ENCODE measurements at places on chromosomes 4 and X. TPM values are rescaled to one million over a fixed set of nuclear protein-coding genes. Genes with fewer than 3 reads are reported as not detected.

GRCh38 chr4:99463566-99463965, 28.4 kb upstream of the ADH7 start:
- no peak overlapping the region for H3K4me3 ChIP-seq
- peaks cover 11% of the 10 kb centered on the region for H3K27me3 ChIP-seq
- H3K36me3 ChIP-seq = no peaks in the 10 kb centered on the region

DNA sequence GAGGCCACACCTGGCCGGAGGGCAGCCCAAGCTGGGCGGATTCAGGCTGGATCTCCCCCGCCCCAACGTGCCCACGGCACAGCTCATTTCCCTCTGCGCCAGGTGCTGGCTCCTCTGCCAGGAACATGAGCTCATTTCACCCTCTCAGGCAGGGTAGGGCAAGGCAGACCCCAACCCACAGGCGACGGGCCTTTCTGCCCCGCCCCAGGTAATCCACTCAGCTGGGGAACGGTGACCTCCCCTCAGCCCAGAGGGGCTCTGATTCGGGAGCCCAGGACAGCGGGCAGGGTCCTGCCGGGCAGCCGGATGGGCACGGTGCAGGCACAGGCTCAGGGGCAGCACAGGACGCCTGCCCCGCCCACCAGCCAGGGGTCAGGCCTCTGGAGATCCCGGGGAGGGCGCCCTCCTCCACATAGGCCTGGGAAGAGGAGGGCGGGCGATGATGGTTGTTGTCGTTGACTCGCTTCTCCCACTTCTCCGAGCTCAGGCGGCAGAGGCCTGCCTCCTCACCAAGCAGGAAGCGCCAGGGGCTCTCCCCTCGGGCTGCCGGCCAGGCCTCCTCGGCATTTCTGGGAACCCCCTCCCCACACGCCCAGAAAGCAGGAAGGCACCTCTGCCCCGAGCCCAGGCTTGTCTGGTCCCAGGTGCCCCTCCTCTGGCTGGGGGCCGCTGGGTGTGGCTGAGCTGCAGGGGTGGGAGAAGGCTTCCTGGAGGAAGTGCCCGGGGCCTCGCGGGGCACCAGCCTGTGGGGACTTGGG, 31.1 kb downstream of the TACC3 start:
- H3K27me3 ChIP-seq = peaks cover 4% of the 10 kb centered on the region
- H3K27ac ChIP-seq = peak overlapping the region; percentile 11
- peaks cover 4% of the 10 kb centered on the region for H3K4me1 ChIP-seq
- no peaks in the 10 kb centered on the region for H3K36me3 ChIP-seq
- DNase-seq = peak; percentile 81

GRCh38 chr4:174375422-174375821, 91.7 kb downstream of the CEP44 start:
- no peak overlapping the region for H3K4me3 ChIP-seq
- no peaks in the 10 kb centered on the region for H3K36me3 ChIP-seq
- H3K27ac ChIP-seq = no peak overlapping the region
- H3K27me3 ChIP-seq = no peaks in the 10 kb centered on the region

Gene VCX3A
- not detected for total RNA-seq

Gene TECRL
- total RNA-seq = not detected

- no peaks in the 10 kb centered on the region for H3K36me3 ChIP-seq
- H3K27me3 ChIP-seq = no peaks in the 10 kb centered on the region
- no peak overlapping the region for H3K4me3 ChIP-seq
- no peak for DNase-seq
- H3K4me1 ChIP-seq = no peaks in the 10 kb centered on the region
Measured at GRCh38 chrX:55841962-55842752, 124.6 kb downstream of the RRAGB start.

Gene ODAM
- total RNA-seq = not detected

GRCh38 chr4:114606245-114606644, 7.6 kb downstream of the UGT8 start:
- peaks cover 1% of the 10 kb centered on the region for H3K27me3 ChIP-seq
- no peaks in the 10 kb centered on the region for H3K4me1 ChIP-seq
- no peak overlapping the region for H3K27ac ChIP-seq
- DNase-seq = no peak

- H3K4me1 ChIP-seq = no peaks in the 10 kb centered on the region
- peaks cover 6% of the 10 kb centered on the region for H3K36me3 ChIP-seq
- no peak overlapping the region for H3K27ac ChIP-seq
- no peak for DNase-seq
- no peak overlapping the region for H3K4me3 ChIP-seq
- H3K27me3 ChIP-seq = no peaks in the 10 kb centered on the region
Measured at GRCh38 chr4:88043001-88043400, 35.6 kb downstream of the PKD2 start.

GRCh38 chr4:81062001-81062400, 31.5 kb downstream of the BMP3 start:
- H3K36me3 ChIP-seq = no peaks in the 10 kb centered on the region
- no peak overlapping the region for H3K27ac ChIP-seq
- no peak for DNase-seq
- peaks cover 20% of the 10 kb centered on the region for H3K27me3 ChIP-seq
- no peak overlapping the region for H3K4me3 ChIP-seq

DNA sequence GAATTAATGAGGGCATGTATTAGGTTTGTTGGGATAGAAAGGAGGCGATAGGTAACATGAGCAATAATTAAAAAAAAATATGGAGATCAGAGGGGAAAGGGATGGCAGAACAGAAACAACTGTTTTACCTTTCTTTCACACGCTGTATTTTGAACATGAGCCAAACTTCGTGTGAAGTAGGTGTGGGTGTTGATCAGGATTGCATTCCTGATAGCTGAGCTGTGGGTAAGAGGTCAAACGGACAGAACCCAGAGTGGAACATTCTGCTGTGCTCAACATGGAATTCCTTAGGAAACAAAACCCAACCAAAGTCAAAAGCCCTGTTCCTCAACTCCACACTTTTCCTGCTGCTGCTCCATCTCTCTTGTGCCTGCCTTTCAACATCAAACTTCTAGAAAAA, 162.5 kb upstream of the CASK start:
- DNase-seq = no peak
- H3K36me3 ChIP-seq = no peaks in the 10 kb centered on the region
- no peak overlapping the region for H3K4me3 ChIP-seq
- peaks cover 13% of the 10 kb centered on the region for H3K4me1 ChIP-seq
- H3K27ac ChIP-seq = no peak overlapping the region

DNA sequence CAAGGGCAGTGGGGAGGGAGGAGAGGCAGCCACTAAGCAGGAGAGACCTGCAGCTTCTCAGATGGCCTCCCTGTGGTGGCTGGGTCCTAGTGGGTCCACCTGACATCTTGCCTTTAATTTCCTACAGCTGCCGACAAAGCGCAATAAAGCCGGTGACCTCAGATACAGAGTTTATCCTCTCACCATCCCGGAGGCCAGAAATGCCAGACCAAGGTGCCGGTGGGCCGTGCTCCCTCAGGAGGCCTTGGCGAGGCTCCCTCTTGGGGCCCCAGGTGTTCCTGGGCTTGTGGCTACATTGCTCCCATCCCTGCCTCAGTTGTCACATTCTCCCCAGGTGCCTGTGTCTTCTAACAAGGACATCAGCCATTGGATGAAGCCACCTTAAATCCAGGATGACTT, 103.0 kb downstream of the ADRA2C start:
- no peaks in the 10 kb centered on the region for H3K36me3 ChIP-seq
- no peak overlapping the region for H3K27ac ChIP-seq
- no peak for DNase-seq

Gene RBMX
- 285 TPM for total RNA-seq

GRCh38 chr4:152633118-152633517, 46.7 kb downstream of the TMEM154 start:
- no peak overlapping the region for H3K27ac ChIP-seq
- DNase-seq = no peak
- H3K27me3 ChIP-seq = no peaks in the 10 kb centered on the region
- H3K4me1 ChIP-seq = peaks cover 17% of the 10 kb centered on the region

Gene SPANXA1
- total RNA-seq = not detected

Gene TLR10
- 0.11 TPM for total RNA-seq

Gene ERVMER34-1
- total RNA-seq = 0.07 TPM

DNA sequence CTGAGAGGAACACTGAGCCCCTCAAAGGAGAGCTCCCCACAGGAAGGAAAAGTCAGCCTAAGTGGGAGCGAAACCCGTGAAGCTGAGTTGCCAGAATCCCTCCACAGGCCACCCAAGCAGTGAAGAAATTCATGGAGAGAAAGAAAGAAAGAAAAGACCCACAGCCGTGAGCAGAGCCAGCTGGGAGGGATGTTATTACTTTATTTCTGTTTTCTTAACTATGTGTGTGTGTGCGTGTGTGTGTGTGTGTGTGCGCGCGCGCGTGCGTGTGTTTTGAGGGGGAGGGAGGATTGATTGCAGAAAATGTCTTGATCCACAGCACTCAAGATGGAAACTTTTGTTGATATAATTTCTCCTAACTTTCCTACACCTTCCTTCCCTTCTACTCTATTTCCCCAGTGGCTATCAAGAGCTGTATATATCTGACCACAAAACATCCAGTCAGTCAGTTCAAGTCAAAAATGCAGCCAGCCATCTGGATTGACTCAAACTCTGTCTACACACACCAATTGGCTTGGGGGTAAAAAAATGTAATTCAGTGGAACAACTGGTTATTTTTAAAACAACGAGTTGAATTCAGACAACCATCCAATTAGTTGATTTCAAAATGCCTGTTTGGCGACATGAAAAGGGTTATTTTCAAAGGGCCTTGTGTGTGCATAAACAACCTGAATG, 13.8 kb upstream of the GPC3 start:
- no peaks in the 10 kb centered on the region for H3K27me3 ChIP-seq
- no peak for DNase-seq
- H3K4me3 ChIP-seq = no peak overlapping the region
- no peaks in the 10 kb centered on the region for H3K4me1 ChIP-seq
- no peaks in the 10 kb centered on the region for H3K36me3 ChIP-seq
- no peak overlapping the region for H3K27ac ChIP-seq

Measured in activated CD8-positive, alpha-beta T cell treated with anti-CD3 and anti-CD28 coated beads for 36 hours (primary cell).